ENCODE measurements at places on chromosomes 7 and 10. TPM values are rescaled to one million over a fixed set of nuclear protein-coding genes. Genes with fewer than 3 reads are reported as not detected.

Gene CCDC172
- not detected for total RNA-seq

Gene TRIL
- total RNA-seq, result not detected

Gene RBP4
- total RNA-seq, result 2.4 TPM

Gene HKDC1
- total RNA-seq, result 1.7 TPM

Gene UNCX
- total RNA-seq, result not detected

GRCh38 chr10:3972460-3973301, 187.7 kb upstream of the KLF6 start:
- no peak for DNase-seq
- no peak overlapping the region for H3K27ac ChIP-seq
- H3K4me3 ChIP-seq, result no peak overlapping the region
- peaks cover 17% of the 10 kb centered on the region for H3K4me1 ChIP-seq
- no peaks in the 10 kb centered on the region for H3K27me3 ChIP-seq
- H3K36me3 ChIP-seq, result no peaks in the 10 kb centered on the region

GRCh38 chr7:77665161-77665560, 31.1 kb upstream of the RSBN1L start:
- H3K36me3 ChIP-seq, result no peaks in the 10 kb centered on the region
- H3K4me1 ChIP-seq, result no peaks in the 10 kb centered on the region
- H3K4me3 ChIP-seq, result no peak overlapping the region
- no peak overlapping the region for H3K27ac ChIP-seq

DNA sequence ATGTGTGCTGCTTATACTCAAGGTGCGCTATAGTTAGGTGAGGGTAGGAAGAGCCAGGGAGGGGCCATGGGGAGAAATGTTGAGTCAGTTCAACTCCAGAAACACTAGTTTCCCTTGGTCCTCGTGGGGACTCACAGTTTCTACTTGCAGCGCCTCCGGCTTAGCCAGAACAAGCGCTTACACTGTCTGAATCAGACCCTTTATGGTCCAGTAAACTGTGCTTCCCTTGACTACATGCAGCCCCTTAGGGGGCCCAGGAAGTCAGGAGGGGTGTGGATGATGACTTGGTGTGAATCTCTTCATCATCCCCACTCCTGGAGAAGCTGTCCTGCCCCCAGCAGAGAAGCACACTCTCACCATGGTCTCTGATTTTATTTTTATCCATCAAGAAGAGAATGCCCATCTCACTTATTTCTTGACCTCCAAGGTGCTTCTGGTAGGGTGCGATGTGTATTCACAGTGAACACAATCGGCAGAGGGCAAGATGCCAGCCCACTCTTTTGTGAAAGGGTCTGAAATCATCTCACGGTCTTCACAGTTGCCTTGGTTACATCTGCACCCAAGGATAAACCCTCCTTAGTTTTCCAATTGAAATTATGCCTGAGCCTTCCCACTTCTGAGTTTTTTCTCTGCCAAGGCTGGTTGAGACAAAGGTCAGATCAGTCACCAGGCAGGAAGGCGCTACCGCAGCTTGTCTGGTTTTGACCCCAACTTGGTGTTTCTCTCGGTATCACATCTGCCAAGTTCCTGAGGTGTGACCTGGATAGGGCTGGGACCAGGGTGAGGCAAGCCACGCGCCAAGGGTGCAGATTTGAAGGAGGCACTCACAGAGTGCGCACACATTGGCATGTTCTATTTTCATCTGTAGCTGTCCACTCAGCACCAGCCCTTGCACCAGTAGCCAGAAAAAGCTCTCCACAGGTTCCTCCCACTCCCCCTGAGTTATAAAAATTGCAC, 62.7 kb upstream of the LRRC4 start:
- H3K27me3 ChIP-seq, result no peaks in the 10 kb centered on the region
- no peak overlapping the region for H3K4me3 ChIP-seq
- H3K27ac ChIP-seq, result no peak overlapping the region
- H3K36me3 ChIP-seq, result peaks cover 4% of the 10 kb centered on the region
- DNase-seq, result no peak
- no peaks in the 10 kb centered on the region for H3K4me1 ChIP-seq

GRCh38 chr7:155222061-155222460, 75.6 kb upstream of the INSIG1 start:
- no peak for DNase-seq
- H3K4me3 ChIP-seq, result no peak overlapping the region
- H3K27me3 ChIP-seq, result no peaks in the 10 kb centered on the region
- no peak overlapping the region for H3K27ac ChIP-seq
- H3K4me1 ChIP-seq, result peaks cover 3% of the 10 kb centered on the region
- no peaks in the 10 kb centered on the region for H3K36me3 ChIP-seq

DNA sequence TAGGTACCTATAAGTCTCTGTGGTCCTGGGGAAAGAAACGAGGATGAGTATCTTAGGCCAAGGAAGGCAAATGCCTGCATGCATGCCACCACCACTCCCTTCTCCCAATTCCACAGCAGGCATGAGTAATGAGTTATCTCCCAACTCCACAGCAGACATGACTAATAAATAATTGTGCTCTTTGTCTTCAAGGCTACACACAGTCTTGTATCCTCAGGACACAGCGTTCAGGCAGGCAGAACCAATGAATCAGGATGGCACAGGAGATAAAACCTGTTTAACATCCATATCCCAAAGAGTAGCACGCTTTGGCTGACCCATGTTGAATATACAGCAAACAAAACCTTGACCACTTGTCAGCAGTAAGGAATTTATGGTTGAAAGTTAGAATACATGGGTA, 229.7 kb upstream of the NFE2L3 start:
- no peaks in the 10 kb centered on the region for H3K36me3 ChIP-seq
- H3K27ac ChIP-seq, result no peak overlapping the region
- no peak for DNase-seq
- H3K4me3 ChIP-seq, result no peak overlapping the region
- peaks cover 9% of the 10 kb centered on the region for H3K4me1 ChIP-seq

GRCh38 chr10:26222563-26222962, 6.0 kb downstream of the GAD2 start:
- H3K27ac ChIP-seq, result no peak overlapping the region
- H3K36me3 ChIP-seq, result no peaks in the 10 kb centered on the region
- no peak overlapping the region for H3K4me3 ChIP-seq
- no peaks in the 10 kb centered on the region for H3K4me1 ChIP-seq
- H3K27me3 ChIP-seq, result peaks cover 57% of the 10 kb centered on the region

DNA sequence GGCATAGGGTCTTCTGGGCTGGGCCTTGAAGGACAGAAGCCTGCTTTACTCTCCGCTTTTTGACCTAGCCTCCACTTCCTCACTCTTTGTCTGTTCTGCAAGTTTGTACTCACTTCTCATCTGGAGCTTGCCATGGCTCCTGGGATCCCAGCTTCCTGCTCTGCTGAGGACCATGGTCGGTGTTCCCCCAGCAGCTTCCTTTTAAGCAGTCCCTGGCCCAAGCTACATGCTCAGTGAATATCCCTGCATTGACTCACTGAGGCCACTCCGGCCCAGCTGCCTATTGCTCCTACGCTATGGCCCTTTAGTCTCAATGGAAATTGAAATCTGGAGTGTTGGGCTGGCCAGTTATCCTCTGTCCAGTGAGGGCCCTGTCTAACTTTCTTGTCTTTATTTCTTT, 427.7 kb downstream of the RPS24 start:
- peaks cover 5% of the 10 kb centered on the region for H3K27me3 ChIP-seq
- no peak overlapping the region for H3K4me3 ChIP-seq
- H3K36me3 ChIP-seq, result no peaks in the 10 kb centered on the region
- H3K4me1 ChIP-seq, result no peaks in the 10 kb centered on the region
- DNase-seq, result no peak

DNA sequence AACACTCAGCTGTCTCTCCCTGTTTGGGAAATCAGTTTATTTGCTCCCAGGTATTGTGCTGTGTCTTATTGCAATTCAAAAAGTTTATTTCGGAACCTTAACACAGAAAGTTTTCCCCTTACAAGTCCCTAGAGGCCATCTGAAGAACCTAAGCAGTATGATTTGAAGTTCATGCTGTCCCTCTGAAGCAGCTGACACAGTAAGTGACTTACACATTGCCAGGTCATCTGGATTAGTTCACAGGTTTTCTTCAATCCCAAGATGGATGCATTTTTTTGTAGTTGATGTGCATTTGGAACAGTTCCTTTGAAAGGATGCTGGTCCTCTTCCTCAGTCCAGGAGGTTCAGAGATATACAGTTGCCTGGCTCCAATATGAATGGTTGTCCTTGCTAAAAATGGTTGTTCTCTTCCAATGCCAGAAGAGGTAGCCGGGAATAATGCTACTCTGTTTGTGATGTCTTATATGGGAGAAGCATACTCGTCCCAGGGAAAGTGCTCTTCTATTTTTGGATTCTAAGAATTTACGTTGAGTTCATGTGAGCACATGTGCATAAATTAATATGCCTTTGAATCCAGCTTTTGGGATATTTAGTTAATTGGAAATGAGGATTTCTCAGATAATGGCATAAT, 183.5 kb upstream of the PHYHIPL start:
- H3K4me3 ChIP-seq, result no peak overlapping the region
- no peak overlapping the region for H3K27ac ChIP-seq
- no peaks in the 10 kb centered on the region for H3K27me3 ChIP-seq
- DNase-seq, result no peak

DNA sequence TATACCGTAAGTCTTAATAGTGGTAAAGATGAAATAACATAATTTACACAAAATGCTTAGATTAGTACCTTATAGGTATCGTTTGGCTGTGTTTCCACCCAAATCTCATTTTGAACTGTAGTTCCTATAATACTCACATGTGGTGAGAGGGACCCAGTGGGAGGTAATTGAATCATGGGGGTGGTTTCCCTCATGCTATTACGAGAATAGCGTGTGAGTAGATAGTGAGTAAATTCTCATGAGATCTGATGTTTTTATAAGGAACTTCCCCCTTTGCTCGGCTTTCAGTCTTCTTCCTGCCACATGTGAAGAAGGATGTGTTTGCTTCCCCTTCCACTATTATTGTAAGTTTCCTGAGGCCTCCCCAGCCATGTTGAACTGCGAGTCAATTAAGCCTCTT, 426.3 kb upstream of the POT1 start:
- no peaks in the 10 kb centered on the region for H3K27me3 ChIP-seq
- H3K4me1 ChIP-seq, result no peaks in the 10 kb centered on the region
- H3K36me3 ChIP-seq, result no peaks in the 10 kb centered on the region
- H3K27ac ChIP-seq, result no peak overlapping the region
- H3K4me3 ChIP-seq, result no peak overlapping the region
- no peak for DNase-seq

DNA sequence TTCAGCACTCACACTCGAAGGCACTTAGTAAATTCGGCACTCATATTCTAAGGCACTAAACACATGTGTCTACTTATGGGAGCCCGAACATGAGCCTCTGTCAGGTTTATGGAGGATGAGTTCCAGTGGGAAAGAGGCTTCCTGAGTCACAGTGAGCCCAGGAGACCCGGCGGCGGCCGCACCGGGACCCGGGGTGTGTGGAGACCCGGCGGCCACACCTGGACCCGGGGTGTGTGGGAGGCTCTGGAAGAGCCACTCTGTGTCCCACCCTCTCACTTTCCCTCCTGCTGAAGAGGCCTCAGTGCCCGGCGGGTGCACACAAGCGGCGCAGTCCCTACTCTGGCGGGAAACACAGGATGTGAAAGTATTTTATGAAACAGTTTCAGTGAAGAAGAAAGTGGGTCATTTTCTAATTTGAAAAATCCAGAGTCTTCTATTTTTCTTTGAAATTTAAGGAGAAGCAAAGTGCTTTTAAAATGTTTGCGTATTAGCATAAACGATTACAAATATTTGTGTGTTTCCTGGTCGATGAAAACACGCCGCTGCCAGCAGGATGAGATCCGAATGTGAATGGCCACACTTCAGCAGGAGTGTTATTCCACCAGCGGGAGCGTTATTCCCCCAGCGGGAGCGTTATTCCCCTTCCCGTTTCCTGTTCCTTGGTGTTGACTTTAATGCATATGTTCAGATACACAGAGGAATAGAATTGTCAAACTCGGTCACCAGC, 625.1 kb downstream of the DNAJB6 start:
- H3K36me3 ChIP-seq, result no peaks in the 10 kb centered on the region
- no peak overlapping the region for H3K4me3 ChIP-seq
- no peaks in the 10 kb centered on the region for H3K27me3 ChIP-seq
- DNase-seq, result no peak
